Upper lobe of right lung (tissue), 1 donor: ENCODE measurements at places on chromosomes 4 and X.

DNA sequence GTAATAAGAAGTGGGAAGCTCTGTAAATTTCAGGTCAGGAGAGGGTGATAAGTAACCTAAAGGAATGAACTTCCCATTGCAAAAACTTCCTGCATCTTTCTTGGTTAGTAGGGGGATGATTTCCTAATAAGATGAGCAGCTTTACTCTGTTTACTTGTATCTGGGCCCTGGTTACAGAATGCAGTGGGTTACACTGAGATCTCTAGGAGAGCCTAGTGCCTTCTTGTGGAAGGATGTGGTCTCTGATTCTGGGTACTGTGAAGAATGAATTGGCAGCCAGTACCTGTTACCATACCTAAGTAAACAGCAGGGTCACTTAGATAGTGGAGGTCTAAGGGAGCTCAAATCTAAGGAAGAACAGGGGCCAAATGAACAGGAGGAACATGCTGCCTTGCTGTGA lies 320.6 kb downstream of the ARHGAP10 start:
- no peak for DNase-seq

DNA sequence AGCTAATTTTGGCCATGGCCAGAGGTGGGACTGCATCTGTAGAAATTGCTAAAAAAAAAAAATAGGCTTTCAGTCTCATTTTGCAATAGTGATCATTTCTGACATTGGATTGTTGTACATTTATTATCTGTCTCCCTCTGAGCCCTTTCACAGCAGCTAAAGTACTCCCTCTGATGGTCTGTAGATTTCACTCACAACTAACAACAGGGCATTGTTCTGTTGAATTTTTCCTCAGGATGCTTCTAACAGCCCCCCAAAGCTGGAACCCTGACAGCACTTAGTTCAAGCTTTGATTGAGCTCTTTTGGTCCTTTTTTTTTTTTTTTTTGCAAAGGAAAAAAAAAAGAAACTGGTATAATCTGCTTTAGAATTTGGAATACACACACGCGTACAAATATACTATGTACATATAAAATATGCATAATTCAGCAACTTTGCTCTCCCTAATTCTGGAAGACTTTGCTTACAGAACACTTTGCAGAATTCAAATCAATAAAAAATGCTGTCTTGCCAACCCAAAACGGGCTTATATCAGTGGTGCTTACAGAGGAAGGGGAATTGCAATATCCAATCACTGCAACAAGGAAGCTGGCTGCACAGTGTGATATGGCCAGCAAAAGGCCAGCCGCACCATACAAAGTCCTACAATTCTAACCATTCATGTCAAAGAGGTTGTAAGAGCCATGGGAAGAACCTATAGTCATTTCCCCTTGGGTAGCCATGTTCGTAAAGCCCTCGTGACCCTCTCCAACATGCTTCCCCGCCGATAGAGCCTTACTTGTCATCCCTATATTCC lies 406.4 kb downstream of the SMARCA1 start:
- no peak for DNase-seq

DNA sequence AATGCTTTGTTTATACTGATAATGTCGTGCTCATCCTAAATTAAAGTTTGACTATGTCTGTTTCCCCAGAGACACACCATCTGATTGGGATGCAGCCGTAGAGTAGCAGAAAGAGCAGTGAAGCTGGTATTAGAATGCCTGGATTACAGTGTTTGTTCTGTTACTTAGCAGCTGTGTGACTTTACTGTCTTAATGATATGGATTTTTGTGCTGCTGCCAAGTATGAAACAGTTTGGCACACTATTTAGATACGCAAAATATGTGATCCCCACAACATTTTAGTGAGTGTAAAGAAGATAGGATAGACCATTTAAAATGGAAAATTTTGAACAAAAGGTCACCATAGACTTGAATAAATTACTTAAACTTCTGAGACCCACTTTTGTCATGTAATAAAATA lies 1.2 kb upstream of the CHIC1 start:
- no peak for DNase-seq

DNA sequence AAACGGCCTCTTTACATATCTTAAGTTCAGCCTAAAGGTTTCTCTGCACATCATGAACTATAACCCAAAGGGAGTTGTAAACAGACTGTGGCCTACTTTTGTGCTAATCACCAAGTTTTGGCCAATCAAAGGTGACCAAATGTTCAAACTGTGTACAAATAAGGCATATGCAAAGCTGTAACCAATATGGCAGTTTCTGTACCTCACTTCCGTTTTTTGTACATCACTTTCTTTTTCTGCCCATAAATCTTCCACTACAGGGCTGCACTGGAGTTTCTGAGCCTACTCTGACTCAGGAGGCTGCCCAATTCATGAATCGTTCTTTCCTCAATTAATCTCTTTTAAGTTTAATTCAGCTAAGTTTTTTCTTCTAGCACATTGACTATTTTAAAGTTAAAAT lies 318.7 kb downstream of the SLC7A11 start:
- DNase-seq: no peak

DNA sequence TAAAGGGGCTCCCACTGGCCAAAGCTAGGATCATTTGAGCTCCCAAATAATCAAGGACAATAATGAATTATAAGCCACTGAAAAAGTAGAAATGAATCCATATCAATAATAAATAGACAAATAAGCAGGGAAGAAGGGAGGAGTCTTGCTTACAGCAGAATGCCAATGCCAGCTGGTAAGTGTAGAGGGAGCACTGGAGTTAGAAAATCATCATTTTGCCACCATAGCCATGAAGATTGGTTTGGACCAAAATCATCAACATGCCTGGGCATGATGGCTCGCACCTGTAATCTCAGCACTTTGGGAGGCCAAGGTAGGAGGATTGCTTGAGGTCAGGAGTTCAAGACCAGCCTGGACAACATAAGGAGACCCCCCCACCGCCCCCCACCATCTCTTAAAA lies 20.4 kb upstream of the SH3KBP1 start:
- DNase-seq: no peak

GRCh38 chr4:26607776-26608175 lies 23.9 kb downstream of the TBC1D19 start:
- DNase-seq: no peak

DNA sequence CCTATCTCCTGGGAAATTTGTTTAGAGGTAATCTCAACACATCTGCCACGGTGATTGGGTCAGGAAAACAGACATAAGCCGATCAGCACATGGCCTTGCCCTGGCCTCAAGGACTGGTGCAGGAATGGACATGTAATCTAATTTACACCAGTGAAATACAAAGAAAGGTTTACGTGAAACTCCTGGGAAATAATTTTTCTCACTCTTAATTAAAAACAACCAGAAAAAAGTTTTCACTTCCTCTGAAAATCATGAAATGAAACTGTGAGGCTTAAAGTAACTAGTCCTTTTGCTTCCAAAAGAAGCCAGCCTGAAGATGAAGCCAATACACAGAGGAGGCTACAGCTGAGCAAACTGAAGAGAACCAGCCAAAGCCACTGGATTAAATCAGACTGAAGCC lies 154.1 kb upstream of the FAM241A start:
- no peak for DNase-seq

- DNase-seq: no peak
Measured at GRCh38 chr4:122827879-122828601, 1.4 kb downstream of the FGF2 start.

- DNase-seq: no peak
Measured at GRCh38 chr4:144644368-144645101, 1.4 kb upstream of the HHIP start.

DNA sequence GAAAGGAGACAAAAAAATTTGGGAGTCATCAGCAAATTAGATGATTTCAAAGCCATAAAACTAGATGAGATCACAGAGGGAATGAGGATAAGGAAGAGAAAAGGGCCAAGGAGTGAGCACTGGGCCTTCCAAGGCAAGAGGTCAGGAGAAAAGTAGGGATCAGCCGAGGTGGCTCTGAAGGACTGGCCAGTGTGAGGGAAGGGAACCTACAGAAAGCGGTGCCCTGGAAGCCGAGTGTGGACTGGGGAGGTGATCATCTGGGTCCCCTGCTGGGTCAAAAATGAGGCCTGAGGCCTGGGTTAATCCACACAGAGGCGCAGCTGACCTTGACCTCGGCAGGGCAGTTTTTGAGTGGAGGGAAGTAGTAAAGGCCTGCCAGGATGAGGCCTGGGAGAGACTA lies 133.8 kb downstream of the SMIM20 start:
- DNase-seq: no peak

- no peak for DNase-seq
Measured at GRCh38 chr4:152099061-152099425, 338.2 kb upstream of the GATB start.

GRCh38 chr4:17650406-17650805 lies 36.0 kb downstream of the MED28 start:
- DNase-seq: no peak

DNA sequence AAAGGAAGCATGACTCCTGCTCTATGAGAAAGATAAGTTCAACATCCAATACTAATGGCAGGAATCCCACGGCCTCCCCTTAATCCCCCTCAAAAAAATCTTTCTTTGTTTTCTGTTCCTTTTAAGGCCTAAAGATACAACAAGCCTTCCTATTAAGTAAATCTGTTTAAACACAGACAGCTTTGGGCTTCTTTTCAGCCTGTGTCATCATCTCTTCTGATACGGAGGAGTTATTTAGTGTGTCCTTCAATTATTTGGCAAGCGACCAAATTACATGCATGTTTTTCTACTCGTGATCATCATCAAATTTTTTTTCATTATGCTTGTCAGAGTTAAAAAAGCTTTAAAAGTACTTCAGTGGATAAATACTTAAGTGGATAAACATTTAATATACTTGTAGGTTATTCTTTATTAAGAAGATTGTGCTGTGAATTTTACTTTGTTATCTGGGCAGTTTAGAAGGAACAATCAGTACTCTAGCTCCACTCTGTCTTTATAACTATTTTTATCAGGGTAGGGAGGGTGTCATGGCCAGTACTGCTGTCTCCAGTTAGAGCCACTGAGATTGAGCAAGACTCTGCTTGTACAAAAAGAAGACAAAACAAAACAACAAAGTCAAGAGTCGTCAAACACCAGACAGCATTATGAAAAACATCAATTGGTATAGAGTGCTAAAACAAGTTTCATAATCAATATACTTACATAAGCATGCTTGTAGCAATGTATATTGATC lies 210.7 kb downstream of the PRR32 start:
- DNase-seq: no peak

- DNase-seq: peak; percentile 70
Measured at GRCh38 chr4:27484216-27484615, 623.6 kb downstream of the STIM2 start.

- DNase-seq: no peak
Measured at GRCh38 chr4:89998469-89999011, 103.9 kb downstream of the MMRN1 start.

- no peak for DNase-seq
Measured at GRCh38 chr4:83644677-83645659, 109.1 kb downstream of the GPAT3 start.

DNA sequence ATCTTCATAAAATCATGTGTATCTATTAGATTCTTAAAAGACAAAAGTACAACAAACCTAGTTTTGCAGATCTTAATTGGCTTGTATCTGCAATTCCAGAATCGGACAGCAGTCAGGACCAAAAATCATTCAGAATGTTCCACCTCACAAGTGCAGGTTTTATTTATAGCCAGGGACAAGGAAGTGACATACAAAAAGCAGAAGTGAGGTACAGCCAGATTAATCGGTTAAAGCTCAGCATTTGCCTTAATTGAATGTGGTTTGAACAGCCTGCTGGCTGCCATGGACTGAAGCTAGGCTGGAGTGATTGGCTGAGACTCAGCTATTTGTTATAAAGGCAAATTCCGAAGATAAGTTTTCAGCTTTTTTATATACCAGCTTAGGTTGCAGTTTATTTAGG lies 932.6 kb downstream of the C4orf33 start:
- DNase-seq: no peak

DNA sequence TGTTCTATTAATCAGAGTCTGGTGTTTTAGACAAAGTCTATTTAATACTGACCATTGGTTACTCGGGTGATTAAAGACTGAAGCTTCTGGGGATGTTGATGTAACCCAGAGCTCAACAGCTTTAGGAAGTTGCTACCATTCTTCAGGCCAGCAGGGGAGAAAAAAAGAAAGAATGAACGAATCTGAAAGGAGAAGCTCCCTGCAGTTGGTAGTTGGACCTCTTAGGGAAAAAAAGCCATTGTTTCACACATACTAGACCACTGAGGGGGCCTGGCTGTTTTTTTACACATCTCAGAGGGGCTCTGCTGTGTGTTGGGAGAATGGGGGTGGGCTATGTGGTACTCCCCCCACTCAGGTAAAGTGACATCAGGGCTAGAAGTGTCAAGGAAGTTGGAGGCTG lies 378.9 kb downstream of the KCNIP4 start:
- no peak for DNase-seq

- DNase-seq: no peak
Measured at GRCh38 chrX:154057791-154058190, 38.1 kb upstream of the IRAK1 start.

GRCh38 chr4:108431986-108432385 lies 188.4 kb upstream of the RPL34 start:
- no peak for DNase-seq

- no peak for DNase-seq
Measured at GRCh38 chr4:173932701-173933100, 350.8 kb downstream of the FBXO8 start.

GRCh38 chr4:32499171-32499570 lies 1779.0 kb downstream of the PCDH7 start:
- no peak for DNase-seq

- DNase-seq: no peak
Measured at GRCh38 chrX:82756272-82756671, 751.8 kb upstream of the POU3F4 start.

DNA sequence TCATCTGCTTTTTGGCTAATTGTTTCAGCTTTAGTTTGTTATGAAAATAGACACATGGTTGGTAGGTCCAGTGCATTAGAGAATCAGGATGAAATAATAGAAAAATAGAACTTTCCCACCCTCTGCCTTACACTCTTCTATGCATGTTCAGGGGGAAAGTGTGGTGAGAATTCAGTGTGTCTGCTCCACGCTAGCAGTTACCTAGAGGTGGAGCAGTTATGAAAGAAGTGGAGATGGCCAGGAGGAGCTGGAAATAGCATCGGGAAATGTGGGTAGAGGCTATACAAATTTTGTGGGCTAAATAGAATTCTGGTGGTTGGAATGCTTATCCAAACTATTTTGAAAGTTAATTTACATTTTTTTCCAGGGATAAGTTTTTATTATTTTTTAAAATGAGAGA lies 91.4 kb upstream of the MAD2L1 start:
- DNase-seq: no peak

DNA sequence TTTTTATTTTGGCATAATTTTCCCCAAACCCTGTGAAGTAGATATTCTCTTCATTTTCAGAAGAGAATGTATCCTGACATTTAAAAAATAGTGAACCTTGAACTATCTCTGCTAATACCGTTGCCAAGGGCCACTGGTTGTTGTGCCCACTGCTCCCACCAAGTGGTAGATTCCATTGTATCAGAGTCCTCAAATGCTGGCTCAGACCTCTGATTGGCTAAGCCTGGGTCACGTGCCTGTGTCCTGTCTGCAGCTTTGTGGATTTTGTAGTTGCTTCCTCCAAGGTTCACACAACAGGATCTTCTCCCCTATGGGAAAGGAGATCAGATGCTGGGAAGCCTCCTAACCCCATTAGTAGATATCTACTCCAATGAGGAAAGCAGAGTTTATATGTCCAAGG lies 104.8 kb upstream of the CASK start:
- DNase-seq: no peak

GRCh38 chr4:77662396-77662795 lies 56.8 kb downstream of the CXCL13 start:
- no peak for DNase-seq
